ENCODE measurements at places on chromosomes 4 and X. TPM values are rescaled to one million over a fixed set of nuclear protein-coding genes. Genes with fewer than 3 reads are reported as not detected.
A peak's percentile ranks its signal among the peaks of the same experiment; 100 is the strongest.

DNA sequence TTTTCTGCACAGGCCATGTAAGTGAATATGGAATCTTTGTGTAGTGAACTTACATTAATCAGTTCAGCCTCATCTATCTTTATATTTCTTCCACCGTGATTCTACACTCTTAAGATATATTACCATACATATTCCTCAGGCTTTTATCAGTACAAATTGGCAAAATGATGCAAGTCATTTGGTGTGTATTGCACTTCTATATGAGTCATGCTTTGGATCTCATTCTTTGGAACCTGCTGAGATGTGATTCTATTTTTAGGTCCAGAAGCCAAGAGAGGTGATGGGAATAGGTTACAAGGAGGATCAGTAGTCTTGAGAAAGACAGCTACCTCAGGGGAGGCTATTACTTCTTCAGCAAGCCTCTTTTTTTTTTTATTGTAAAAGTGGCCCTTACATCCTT is 204.4 kb downstream of the ZNF330 start:
- DNase-seq, result no peak

- no peak for DNase-seq
These were observed 315.3 kb upstream of the FGF13 start for GRCh38 chrX:139026811-139027210.

DNA sequence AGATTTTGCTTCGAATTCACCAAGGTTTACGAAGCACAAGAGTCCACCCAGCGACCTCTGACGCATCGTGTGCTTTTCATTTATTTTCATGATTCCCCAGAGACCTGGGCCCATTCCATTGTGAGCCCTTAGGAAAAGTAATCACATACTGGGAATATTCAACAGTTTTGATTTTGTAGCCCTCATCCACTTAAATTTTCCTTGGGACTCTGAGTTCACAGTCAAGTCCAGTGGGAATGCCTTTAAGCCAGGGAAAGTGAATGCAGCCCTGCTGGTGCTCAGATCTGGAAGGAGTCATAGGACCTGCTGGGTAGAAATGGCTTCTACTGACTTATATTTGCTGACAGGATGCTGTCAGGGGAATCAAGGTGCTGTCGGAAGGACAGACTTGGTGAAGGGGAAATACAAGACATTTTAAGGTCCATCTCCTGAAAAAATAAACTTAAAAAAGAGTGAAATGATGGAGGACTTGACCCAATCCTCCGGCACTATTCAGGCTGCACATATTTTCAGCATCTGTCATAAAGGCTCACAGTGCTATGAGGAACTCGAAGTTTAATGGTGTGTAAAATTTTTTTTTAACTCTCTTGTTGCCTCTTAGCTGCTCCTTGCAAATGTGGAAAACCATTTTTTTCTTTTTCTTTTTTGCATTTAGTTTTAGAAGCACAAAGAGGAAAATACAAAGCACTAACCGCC is 204.9 kb downstream of the MID1 start:
- no peak for DNase-seq

- no peak for DNase-seq
These were observed 38.5 kb upstream of the MED14 start for GRCh38 chrX:40773809-40774208.

DNA sequence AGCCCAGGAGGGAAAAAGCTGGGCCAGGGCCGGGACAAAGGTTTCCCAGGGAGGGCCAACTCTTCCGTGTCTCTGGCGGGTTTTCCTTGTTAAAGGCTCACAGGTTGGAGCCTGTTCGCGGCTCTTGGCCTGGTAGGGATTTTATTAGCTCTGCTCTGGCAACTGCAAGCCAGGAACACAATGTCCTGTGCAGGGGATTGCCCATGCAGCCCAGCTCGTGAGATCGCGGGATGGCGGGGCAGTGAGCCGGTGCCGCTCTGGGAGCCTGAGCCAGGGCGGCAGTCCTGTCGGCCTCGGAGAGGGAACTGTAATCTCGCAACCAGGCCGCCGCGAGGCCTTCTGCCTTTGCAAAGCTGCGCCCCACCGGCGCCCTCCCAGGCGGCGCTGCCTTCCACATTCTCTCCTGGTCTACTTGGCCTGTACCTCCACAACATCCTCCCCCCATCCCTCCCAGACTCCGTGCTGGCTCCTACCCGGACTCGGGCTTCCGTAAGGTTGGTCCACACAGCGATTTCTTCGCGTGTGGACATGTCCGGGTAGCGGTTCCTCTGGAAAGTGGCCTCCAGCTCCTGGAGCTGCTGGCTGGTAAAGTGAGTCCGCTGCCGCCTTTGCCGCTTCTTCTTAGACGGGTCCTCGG is 2.1 kb downstream of the PITX2 start:
- no peak for DNase-seq

GRCh38 chr4:99102634-99103033 is 14.0 kb upstream of the ADH5 start:
- DNase-seq, result no peak

DNA sequence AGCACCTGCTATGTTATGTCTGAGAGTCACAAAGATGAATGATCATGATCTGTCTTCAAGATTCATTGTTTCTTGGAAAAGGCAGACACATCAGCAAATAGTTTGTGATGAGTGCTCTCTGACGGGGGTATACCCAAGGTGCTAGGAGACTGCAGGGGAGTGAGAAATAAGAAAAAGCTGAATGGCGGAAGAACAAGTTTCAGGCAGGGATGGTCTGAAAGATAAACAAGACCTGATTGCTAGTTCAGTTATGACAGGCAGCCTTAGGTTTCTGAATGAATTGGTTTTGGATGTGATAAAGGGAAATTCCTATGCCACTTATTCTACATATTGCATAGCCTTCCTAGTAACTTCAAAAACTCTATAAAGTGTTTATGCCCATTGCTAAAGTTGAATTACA is 327.0 kb upstream of the DKK2 start:
- no peak for DNase-seq

DNA sequence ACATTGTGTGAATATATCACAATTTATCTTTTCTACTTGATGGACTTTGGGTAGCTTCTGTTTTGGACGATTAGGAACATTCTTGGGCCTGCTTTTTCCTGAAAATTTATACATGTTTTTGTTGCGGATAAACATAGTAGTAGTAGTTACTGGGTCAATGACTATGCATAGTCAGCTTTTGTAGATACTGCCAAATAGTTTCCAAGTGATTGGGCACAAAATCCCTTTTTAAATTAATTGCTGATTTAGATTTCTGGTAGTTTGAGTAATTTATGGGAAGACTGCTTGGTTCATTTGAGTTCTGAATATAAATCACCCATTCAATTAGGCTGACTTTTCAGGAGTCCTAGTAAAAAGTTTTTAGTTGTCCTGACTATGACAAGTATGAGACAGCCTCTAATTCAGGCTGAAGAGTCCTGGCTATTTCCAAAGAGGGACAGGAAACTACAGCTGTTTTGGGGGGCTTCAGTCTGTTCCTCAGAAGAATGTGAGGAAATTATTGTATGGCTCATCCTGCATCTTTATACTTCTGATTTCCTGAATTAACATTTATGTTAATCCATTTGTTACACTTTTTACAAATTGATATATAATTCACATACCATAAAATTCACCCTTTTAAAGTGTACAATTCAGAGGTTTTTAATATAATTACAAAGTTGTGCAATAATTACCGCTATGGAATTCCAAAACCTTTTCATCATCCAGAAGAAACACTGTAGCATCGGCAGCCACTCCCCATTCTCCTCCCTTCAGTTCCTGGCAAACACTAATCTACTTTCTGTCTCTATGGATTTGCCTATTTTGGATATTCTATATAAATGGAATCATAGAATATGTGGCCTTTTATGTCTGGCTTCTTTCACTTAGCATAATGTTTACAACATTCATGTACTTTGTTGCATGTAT is 14.2 kb downstream of the LRP2BP start:
- no peak for DNase-seq

- DNase-seq, result peak; percentile 48
These were observed 849.3 kb upstream of the PCDH10 start for GRCh38 chr4:132299841-132300240.

GRCh38 chr4:41214136-41214824 is at the start of gene APBB2:
TSS of gene APBB2 (minus strand) at chr4:41214542. CDS start at chr4:41033254, 181,288 bp downstream.
- peak; percentile 97 for DNase-seq

DNA sequence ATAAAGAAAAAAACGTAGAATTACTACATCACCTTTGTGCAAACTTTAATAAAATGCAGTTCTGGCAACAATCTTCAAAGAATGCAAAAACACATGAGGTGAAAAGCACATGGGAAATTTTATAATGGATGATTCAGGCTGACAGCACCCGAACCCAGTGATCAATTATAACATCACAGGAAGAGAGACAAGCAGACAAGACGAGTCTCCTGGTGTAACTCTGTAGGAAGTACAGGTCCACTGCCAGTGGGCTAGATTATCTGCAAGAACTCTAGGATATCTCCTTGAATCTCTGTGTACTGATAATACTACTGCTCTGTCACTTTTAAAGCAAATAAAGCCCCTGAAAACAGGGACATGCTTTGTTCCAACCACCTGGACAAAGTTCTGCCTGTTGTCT is 58.9 kb upstream of the NXF3 start:
- DNase-seq, result no peak

DNA sequence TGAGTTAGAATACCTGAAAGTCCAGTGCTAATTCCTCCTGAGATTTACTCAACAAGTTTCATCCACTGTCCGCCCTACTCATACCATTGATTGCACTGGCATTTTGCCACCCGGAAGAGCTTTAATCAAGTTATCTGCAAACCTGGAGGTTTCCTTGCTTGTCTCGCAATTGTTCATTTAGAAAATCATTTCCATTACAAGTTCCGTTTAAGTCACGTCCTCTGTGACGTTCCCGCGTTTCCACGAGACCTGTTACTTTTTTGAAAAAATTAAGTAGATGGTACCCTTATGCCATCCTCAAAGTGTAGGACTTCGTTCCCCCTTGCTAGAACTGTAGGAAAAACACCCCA is 761 bp upstream of the FRYL start:
- no peak for DNase-seq

DNA sequence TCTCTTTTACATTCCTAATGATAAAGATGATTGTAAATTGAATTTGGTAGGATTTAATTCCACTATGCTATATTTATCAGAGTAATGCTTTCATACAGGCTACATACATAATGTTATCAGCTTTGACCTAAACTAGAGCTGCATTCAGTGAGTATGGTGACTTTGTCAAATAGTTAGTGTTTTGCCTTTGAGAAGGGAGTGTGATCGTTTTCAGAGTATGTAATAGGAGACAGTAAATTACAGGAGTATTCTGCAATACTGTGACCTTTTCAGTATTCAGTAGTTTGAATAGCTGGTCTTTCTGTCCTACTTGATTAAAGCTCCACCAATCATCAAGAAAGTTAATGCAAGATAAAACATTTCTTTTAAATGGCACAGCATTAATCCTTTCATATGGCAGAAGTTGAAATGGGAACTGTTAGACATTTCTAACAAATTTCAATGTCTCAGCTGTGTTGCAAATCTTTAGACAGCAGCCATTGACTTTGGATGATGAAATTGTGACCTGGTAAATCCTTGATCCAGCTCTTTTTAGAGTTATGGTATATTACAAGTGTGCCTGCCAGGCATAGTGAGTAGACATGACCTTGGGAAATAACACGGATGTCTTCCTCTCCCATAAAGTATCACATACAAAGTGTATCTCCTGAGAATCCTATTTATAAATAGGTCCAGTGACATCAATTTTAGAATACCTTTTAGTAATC is 455.3 kb downstream of the KCTD8 start:
- no peak for DNase-seq

- no peak for DNase-seq
These were observed 20.7 kb upstream of the GRXCR1 start for GRCh38 chr4:42871671-42872290.

DNA sequence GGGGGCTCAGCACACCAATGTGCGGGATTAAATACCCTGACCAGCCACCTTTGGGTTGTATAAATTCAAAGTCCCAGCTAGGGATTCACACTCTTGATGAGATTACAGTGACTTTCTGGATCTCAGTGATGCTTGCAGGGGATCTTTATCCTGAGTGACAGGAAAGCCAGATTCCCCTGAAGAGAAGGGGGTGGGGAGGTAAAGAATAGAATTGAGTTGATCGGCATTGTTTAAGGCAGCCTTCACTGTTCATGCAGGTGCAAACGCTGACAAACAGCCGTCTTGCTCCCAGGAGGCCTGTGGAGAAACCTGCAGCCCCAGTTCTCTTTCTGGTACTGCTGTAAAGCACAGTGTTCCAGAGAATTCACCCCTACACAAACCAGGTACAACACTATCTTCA is 19.0 kb downstream of the CXXC4 start:
- DNase-seq, result no peak

Gene CC2D2A
- 48.1 TPM for polyA plus RNA-seq

Gene ZBED1
- 53.6 TPM for polyA plus RNA-seq

Gene BST1
- polyA plus RNA-seq, result 15.2 TPM

Gene ITM2A
- 59.1 TPM for polyA plus RNA-seq

Gene PABPC4L
- polyA plus RNA-seq, result 8.8 TPM

Gene ABCD1
- polyA plus RNA-seq, result 11.0 TPM

Gene HSFX2
- 0.16 TPM for polyA plus RNA-seq

Gene SSX7
- not detected for polyA plus RNA-seq

Gene PAGE2B
- not detected for polyA plus RNA-seq

Gene ZMAT1
- polyA plus RNA-seq, result 44.5 TPM

Measured in renal pelvis (tissue), 12 donors.